ENCODE measurements at places on chromosomes 7 and 10.

GRCh38 chr10:6217611-6218010 lies 14.9 kb downstream of the PFKFB3 start:
- no peak for DNase-seq

DNA sequence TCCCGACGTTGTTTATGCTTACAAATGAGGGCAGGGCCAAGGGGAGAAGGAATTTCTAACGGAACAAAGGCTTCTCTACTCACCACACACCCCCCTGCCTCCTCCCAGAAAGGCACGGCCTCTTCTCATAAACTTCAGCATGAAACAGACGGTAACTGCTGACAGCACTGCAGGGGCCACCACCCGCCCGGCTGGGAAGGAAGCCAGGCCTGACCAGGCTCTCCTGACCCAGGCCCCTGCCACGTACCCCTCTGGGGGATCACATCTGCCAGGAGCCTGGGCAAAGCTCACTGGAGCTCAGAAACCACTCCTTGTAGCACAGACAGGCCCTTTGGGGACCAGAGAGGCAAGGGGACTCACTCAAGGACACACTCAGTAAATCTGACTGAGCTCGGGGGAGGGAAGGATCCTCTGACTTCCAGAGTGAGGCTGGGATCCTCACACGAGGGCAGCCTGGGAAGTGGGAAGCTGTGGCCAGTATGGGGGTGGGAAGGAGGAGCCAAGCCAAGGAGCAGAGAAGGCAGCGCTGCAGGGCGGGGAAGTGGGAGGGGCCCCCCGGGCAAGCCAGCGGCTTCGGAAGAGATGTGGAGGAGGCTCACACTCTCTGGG lies 46.1 kb downstream of the ZCCHC24 start:
- DNase-seq, result peak; percentile 95

GRCh38 chr7:43612599-43613589 lies 30.0 kb downstream of the STK17A start:
- peak; percentile 50 for DNase-seq

DNA sequence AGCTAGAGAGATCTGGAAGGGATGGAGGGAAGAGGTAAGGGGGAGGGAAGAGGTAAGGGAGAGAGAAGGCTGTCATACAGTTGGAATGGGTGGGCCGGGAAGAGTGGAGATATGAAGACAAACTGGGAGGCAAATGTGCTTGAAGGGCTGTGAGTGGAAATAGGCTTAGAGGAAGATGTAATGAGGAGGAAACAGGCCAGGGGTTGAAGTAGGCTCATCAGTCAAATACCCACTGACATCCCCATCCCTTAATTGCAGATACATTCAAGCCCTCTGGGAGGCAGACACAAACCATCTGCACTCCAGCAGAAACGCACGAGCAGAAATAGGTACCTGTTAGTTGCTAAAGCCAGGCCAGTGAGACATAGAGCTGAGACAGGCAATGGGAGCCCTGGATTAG lies 2.1 kb downstream of the SYNPO2L start:
- DNase-seq, result no peak

GRCh38 chr10:85858776-85859515 lies 507.6 kb downstream of the GRID1 start:
- DNase-seq, result no peak

GRCh38 chr10:5563991-5564536 lies 39.3 kb downstream of the CALML3 start:
- DNase-seq, result peak; percentile 68

GRCh38 chr7:122306320-122307227 lies 2.0 kb upstream of the FEZF1 start:
- no peak for DNase-seq

GRCh38 chr10:24929056-24929544 lies 23.3 kb downstream of the PRTFDC1 start:
- DNase-seq, result no peak

GRCh38 chr10:6783471-6783870 lies 203.4 kb upstream of the PRKCQ start:
- DNase-seq, result no peak

DNA sequence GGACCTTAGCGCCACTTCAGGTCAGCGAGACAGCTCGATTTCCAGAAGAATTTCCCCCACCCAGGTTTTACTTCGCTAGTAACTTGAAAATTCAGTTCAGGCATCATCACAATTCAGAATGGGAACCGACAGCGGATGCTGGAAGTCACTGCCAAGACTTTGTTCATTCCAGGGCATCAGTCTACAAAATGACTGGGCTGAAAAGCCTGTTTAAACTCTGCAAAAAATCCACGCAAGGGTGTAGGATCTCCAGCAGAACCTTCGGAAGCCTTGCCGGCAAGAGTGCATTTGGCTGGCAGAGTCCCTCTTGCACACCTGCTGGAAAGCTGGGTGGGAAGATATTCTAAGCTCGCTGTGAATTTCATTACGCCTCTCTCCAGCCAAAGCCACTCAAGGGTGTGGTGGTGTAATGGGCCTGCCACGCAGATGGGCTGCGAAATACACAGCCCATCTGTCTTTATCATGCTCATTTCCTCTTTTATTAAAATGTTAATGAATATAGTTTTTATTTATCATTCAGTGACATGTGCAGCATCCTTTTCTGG lies 672.0 kb upstream of the FOXK1 start:
- DNase-seq, result no peak

- DNase-seq, result no peak
Measured at GRCh38 chr7:118330388-118330787, 105.9 kb downstream of the ANKRD7 start.

GRCh38 chr10:86004337-86004736 lies 362.3 kb downstream of the GRID1 start:
- DNase-seq, result no peak

DNA sequence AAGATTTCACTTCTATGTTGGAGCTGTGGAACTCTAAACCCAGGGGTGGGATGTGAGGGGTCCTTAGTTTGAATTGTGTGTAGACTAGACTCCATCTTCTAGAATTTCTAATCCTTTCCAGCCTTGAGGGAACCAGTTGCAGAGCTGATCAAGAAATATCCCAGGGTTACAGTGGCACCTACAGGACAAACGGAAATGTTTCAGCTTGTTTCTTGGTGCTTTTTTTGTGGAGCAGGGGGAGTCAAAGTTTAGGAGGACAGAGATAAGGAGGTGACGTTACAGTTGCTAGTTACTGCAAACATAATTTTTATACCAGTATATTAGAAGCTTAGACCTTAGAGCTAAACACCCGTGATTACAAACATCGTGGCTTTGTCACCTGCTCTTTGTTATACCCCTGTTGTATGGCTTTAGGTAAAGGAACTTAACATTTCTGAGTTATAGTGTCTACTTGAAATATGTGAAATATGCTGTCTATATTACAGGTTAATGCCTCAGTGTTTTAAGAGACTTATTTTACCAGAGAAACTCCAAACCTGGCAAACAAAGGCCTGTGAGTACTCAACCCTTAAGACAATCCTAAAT lies 84.5 kb upstream of the DYNC1I1 start:
- no peak for DNase-seq

GRCh38 chr7:99424932-99425730 lies 13.5 kb downstream of the PTCD1 start:
- DNase-seq, result no peak

DNA sequence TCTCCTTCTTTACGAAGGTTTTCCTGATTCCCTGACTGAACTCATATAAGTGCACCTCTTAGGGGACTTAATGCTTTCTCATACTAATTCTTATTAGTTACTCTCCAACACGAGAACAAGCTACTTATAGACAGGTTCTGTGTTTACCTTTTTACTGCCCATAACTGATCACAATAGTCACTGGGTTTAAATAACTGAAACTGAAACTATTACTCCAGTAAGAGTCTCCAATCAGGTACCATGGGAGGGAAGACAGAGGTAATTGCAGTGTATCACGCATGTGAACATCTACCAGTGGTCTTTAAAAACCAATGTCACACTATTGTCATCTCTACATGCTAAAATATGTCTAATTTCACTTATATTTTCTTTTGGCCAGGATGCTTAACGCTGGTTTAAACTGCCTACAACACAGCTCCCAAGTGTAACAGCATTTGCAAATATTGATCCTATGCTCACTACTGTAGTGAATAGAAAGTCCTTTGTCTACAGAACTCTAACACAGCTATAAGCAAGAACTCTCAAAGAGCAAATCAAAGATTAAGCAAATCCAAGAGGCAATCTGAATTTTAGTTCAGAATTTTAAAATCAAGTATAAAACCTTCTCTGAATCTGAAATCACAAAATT lies 3.6 kb downstream of the GDI2 start:
- no peak for DNase-seq

- DNase-seq, result peak; percentile 87
Measured at GRCh38 chr7:28179120-28180030, 1.2 kb downstream of the JAZF1 start.

- DNase-seq, result no peak
Measured at GRCh38 chr10:74862625-74863024, 36.2 kb downstream of the KAT6B start.

DNA sequence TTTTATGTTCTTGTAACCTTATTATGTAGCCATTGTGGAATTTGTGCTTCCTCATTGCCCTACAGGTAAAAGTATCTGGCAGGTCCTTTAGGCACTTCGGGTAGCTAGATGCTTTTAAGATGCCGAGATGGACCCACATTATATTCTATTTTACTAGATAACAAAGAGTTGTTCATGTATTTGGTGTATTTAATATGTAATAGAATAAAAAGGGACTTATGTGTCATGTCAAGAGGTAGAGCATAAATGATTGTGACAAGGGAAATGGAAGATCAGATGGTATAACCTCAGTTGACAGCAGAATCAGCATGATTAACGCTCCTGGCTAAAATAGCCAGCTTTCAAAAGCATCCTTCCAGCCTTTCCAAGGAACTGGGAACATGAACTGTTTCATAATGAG lies 50.6 kb downstream of the NPY start:
- no peak for DNase-seq

DNA sequence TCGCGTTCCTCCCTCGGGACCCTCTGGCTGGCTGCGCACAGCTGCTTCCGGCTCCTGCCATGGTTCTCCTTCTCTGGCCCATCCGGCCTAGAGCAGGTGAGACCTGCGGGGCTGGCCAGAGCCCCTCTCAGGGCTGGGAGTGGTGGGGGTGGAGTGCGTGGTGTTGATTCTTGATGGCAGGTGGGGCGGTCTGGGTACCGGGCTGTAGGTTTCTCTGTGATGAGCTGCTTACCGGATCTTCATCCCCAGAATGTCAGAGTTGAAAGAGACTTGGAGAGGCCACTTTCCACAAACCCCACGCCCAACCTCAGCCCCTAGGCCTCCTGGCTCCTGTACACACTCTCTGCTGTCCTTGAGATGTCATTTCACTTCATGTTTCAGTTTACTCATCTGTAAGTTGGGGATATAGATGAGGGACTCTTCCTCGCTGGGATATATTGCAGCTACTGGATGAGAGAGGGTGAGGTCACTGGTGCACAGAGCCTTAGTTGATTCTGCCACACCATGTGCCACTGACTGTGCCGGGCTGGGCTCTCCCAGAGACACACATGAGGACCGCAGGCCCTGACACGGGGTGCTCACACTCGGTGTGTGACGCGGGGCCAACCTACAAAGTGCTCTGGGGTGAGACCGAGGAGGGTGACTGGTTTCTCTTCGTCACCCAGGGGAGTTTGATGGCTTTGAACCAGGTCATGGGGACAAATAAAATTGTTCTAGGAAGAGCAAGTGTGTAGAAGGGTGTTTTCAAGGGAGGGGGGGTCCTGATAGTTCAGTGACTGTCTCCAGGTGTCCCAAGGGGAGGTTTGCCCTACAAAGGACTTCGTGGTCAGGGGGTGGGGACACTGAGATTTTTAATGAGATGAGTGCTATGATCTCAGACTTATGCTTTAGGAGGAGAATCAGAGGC lies 29.5 kb downstream of the ZNF775 start:
- DNase-seq, result no peak

- DNase-seq, result no peak
Measured at GRCh38 chr10:73647875-73648651, 6.8 kb upstream of the MYOZ1 start.

DNA sequence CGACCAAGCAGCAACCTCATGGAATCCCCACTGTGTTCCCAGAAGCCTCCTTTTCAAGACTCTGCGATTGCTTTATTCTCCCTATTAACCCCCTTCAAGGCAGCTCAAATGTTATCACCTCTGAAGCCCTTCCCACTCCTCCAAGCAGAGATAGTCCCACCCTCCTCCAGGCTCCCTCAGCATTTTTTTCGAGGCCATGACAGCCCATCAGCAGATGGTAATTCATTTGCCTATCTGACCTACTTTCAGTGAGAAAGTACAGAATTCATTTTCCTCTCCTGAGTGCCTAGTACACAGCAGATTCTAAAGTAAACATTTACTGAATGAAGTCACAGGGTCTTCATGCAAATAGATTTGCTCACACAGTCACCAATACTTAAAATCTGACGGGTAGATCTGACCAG lies 47.8 kb downstream of the HERPUD2 start:
- no peak for DNase-seq

DNA sequence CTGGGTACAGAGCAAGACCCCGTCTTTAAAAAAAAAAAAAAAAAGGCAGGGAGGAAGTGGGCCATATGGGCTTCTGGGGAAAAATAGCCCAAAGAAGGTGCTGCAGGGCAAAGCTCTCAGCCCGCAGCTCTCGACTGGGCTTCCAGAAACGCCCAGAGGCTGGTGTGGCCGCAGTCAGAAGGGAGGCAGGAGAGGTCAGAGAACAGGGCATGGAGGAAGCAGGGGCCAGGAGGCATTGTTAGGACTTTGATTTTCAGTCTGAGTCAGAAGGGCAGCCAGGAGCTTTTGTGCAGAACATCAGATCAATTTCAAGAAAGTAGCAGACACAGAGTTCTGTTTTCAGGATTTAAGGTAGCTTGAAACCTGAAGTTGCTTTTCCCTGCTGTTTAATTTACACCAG lies 35.3 kb upstream of the CYTH3 start:
- no peak for DNase-seq

GRCh38 chr10:22365644-22366434 lies 20.5 kb downstream of the SPAG6 start:
- no peak for DNase-seq

- DNase-seq, result no peak
Measured at GRCh38 chr7:81207801-81208200, 288.9 kb upstream of the SEMA3C start.

DNA sequence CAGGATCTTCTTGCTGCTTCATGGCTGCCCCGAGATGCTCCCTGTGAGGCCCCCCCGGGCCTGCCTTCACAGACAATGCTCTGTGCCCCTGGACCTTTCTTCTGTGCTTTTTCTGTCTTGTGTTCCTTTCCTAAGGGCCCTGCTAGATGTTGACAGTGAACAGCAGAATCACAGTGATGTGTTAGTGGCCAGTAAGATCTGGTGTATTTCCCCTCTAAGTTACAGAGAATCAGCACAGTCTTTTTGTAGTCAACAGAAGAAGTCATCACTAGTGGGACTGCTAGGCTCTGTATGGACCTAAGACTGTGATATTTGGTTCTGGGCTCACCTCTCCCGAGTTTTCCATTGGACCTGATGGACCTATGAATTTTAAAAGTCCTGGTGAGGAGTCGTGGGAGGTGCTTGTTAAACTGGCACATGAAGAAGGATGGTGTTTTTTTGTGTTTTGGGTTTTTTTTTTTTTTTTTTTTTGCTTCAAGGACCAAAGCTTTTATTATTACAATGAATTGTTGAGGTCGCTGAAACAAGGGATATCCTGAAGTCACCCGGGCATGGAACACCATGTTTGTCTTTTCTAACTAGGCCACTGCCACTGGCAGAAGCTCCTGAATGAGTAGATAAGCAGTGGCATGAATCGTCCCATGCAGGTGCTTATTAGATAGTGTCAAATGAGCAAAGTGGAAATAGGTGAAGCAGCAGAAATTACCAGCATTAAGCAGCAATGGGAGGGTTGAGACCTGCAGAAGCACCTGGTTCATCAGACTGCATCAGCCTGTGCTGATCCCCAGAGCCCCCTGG lies 194.8 kb downstream of the CELF2 start:
- DNase-seq, result no peak

- peak; percentile 73 for DNase-seq
Measured at GRCh38 chr7:904847-905246, 28.5 kb downstream of the GET4 start.
